ENCODE measurements at places on chromosomes 6 and 20.

- no peak for DNase-seq
Measured at GRCh38 chr20:33709398-33709797, 10.7 kb downstream of the PXMP4 start.

- no peak for DNase-seq
Measured at GRCh38 chr20:14569641-14570040, 232.2 kb upstream of the FLRT3 start.

GRCh38 chr20:63822276-63822696 lies 8.8 kb downstream of the ZBTB46 start:
- DNase-seq: no peak

DNA sequence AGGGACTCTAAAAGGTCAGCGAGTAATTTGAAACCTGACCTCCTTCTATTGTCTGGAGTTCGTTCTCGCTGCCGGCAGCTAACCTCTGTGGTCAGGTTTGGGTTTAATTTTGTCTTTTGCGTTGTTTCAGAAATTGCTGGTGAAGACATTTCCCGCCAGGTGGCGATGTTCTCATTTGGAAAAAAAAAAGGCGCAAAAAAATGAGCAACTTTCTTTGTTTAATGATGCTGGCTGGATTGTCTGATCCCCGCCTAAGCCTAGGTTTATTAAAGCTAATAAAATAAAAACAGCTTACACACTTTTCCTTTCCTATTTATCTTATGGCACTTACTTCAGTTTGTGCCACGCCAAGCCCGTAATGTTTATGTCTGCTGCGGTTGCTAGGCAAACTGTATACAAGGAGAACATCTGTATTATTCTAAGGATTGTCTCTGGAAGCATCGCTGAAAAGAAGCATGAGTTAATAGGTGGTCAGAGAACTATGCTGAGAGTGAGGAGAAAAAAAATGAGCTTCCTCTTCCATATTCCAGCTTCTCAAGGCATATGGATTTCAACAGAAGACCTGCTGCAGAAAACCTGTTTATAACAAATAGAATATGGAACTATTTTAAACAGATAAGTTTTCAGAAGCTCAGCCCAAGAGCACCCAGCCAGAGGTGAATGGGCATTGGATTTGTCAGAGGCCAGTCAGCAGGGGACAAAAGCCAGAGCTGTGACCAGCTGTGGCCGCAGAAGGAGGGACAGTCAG lies 205.7 kb downstream of the DOK5 start:
- DNase-seq: no peak

DNA sequence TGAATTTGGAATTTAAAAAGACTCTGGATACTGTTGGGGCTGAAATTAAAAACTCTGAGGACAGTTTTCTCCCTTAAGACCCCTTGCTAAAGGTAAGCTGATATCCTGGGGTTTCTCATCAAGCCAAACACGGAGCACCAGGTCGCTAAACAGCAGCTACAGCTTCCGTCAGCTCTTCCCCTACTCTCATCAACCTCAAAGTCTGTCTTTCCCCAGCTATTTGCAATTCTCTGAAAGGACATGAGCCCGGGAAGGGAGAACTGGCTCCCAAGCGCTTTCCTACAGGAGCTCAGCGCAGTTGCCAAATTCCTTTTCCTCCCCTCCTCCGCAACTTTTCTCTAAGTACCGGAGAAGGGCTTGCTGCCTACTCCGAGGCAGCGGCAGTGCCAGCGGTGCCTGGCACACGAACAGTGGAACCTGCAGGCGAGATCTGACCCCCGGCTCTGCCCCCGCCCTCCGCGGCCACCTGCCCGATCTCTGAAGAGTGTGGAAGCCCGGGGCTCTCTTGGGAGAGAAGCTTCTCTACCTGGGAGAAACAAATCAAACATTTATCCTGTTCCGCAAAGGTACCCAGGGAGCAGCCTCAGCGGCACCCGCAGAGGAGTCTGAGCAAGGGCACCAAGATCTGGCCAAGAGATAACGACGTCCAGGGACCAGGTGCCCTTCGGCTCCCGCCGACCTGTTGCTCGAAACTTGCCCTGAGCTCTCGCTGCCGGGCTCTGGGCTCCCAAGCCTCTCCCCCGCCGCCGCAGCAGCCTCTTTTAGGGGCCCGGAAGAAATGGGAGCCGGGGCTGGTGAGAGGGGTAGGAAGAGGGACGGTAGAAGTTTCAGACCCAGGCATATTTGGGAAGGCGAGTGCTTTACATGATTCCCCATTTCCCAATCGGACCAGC lies 2.2 kb downstream of the CBLN4 start:
- DNase-seq: no peak

- no peak for DNase-seq
Measured at GRCh38 chr6:132865829-132866228, 51.5 kb downstream of the RPS12 start.
